Chondrocyte (in vitro differentiated cells): ENCODE measurements at places on chromosomes 1 and 21.
A peak's percentile ranks its signal among the peaks of the same experiment; 100 is the strongest.

GRCh38 chr1:42952303-42953001, 6.2 kb downstream of the SLC2A1 start:
- peaks cover 10% of the 10 kb centered on the region for H3K36me3 ChIP-seq
- peak overlapping the region; percentile 16 for H3K4me3 ChIP-seq
- no peaks in the 10 kb centered on the region for H3K27me3 ChIP-seq
- peak overlapping the region; percentile 73 for H3K27ac ChIP-seq
- no peak for DNase-seq
- H3K4me1 ChIP-seq, result peaks cover 91% of the 10 kb centered on the region

- no peaks in the 10 kb centered on the region for H3K4me1 ChIP-seq
- H3K27me3 ChIP-seq, result peaks cover 7% of the 10 kb centered on the region
- no peak overlapping the region for H3K4me3 ChIP-seq
- H3K36me3 ChIP-seq, result no peaks in the 10 kb centered on the region
- no peak for DNase-seq
These were observed 144.3 kb downstream of the FCRL5 start for GRCh38 chr1:157407917-157408525.

DNA sequence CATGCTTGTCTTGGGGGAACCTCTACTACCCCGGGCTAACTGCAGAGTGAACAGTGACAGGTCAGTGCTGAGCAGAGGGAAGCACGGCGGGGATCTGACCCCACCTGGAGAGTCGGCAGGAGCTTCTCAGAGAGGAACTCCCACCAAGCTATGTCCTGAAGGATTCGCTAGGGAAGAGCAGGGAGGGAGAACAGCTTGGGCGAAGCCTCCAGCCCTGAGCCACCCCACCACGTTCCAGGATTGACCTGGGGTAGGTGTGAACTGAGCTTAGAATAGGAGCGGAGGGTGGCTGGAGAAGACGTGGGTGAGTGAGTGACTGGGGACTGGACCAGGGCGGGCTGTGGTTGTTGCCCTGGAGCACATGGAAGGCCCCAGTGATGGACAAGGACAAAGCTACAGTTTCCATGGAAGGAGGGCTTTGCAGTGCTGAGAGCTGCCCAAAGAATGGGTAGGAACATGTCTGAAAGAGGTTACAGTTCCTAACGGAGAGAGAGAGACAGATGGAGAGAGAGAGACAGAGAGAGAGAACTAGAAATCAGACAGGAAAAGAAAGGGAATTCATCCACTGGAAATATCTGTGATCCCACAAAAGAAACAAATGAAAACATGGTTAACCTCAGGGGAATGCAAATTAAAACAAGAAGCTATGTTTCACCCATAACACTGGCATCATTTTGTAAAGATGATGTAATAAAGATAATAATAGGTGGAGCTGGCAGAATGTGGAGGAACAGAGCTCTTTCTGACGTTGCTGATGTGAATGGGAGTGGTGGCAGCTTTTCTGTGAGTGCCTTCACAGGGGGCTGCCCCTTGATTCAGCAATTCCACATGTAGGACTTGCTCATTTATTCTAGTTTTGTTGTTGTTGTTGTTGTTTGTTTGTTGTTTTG, 17.2 kb downstream of the BSND start:
- peak overlapping the region; percentile 11 for H3K4me3 ChIP-seq
- H3K4me1 ChIP-seq, result peaks cover 24% of the 10 kb centered on the region
- no peaks in the 10 kb centered on the region for H3K36me3 ChIP-seq

DNA sequence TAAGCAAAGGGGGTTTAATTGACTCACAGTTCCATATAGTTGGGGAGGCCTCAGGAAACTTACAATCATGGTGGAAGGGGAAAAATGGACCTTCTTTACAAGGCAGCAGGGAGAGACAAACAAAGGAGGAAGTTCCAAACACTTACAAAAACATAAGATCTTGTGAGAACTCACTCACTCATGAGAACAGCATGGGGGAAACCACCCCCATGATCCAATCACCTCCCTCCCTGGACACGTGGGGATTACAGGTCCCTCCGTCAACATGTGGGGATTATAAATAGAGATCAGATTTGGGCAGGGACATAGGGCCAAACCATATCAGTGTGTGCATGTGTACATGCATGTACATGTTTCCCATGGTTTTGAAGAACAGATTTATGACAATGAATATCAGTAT, 5.5 kb upstream of the SMG7 start:
- DNase-seq, result no peak
- H3K4me3 ChIP-seq, result no peak overlapping the region
- H3K27me3 ChIP-seq, result peaks cover 8% of the 10 kb centered on the region
- no peak overlapping the region for H3K27ac ChIP-seq
- no peaks in the 10 kb centered on the region for H3K36me3 ChIP-seq
- H3K4me1 ChIP-seq, result peaks cover 6% of the 10 kb centered on the region

DNA sequence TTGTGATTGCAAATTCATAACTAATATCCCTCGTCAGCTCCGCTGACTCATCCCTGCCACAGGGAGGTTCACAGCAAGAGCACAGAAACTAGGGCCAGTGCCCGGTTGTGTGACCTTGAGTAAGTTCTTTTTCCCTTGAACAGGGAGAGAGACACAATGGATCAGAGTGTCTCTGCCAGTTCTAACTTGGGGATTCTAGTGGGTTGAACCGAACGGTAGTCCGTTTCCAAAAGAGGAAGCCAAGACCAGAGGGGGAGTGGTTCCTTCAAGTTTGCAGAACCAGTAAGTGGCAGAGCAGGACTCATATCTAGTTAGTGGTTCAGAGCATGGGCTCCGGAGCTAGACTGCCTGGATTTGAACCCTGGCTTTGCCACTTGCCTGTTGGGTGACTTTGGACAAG, 4.9 kb upstream of the SHISA4 start:
- DNase-seq, result no peak
- no peak overlapping the region for H3K4me3 ChIP-seq
- no peaks in the 10 kb centered on the region for H3K27me3 ChIP-seq
- no peaks in the 10 kb centered on the region for H3K36me3 ChIP-seq
- H3K4me1 ChIP-seq, result peaks cover 52% of the 10 kb centered on the region

- no peaks in the 10 kb centered on the region for H3K27me3 ChIP-seq
- H3K27ac ChIP-seq, result no peak overlapping the region
- no peaks in the 10 kb centered on the region for H3K36me3 ChIP-seq
- H3K4me1 ChIP-seq, result peaks cover 37% of the 10 kb centered on the region
- no peak for DNase-seq
These were observed 223.5 kb downstream of the HMCN1 start for GRCh38 chr1:185957441-185958363.

DNA sequence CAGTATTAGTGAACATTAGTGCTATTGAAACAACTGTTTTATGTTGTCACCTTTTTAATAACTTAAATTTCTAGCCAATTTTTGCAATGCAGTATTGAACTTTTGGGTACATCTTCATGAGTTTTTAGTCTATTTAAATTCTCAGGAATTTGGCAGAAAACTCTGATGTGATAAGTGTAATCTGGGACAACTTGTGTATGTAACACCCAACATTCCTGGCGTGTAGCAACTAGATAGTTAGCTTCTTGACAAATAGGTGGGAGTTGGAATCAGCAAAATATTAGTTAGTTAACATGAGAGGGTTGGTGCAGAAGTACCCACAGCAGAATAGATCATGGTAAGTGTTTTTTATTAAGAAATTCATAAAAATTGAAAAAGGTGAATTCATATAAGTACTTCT, 111.6 kb downstream of the ITSN1 start:
- H3K4me3 ChIP-seq, result no peak overlapping the region
- peaks cover 6% of the 10 kb centered on the region for H3K36me3 ChIP-seq
- H3K4me1 ChIP-seq, result peaks cover 19% of the 10 kb centered on the region
- DNase-seq, result no peak

GRCh38 chr1:154912755-154913154, 23.8 kb downstream of the PMVK start:
- H3K27ac ChIP-seq, result no peak overlapping the region
- peak; percentile 18 for DNase-seq
- H3K36me3 ChIP-seq, result peaks cover 17% of the 10 kb centered on the region
- H3K4me1 ChIP-seq, result no peaks in the 10 kb centered on the region
- H3K27me3 ChIP-seq, result no peaks in the 10 kb centered on the region

DNA sequence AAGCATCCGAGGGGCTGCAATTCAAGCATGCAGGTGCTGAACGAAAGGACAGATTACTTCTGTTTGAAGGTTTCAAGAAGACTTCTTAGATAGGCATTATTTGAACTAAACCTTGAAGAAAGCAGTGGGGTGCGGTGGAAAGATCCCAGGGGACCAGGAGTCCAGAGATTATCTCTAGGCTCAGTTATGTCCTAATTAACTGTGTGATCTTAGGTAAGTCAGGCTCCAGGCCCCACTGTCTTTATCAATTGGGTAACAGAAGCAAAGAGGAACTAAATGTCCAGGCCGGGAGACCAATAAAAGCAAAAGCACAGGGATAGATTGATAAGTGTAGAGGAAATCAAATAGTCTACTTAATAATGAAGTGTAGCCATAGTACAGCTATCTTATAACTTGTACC, 72.9 kb upstream of the CDC42BPA start:
- H3K27me3 ChIP-seq, result no peaks in the 10 kb centered on the region
- H3K4me1 ChIP-seq, result peaks cover 17% of the 10 kb centered on the region
- no peak overlapping the region for H3K4me3 ChIP-seq
- no peaks in the 10 kb centered on the region for H3K36me3 ChIP-seq
- no peak overlapping the region for H3K27ac ChIP-seq
- DNase-seq, result no peak

- DNase-seq, result no peak
- H3K27ac ChIP-seq, result no peak overlapping the region
- no peak overlapping the region for H3K4me3 ChIP-seq
- H3K4me1 ChIP-seq, result no peaks in the 10 kb centered on the region
- H3K36me3 ChIP-seq, result no peaks in the 10 kb centered on the region
These were observed 189.6 kb downstream of the PLPP3 start for GRCh38 chr1:56389813-56390212.

DNA sequence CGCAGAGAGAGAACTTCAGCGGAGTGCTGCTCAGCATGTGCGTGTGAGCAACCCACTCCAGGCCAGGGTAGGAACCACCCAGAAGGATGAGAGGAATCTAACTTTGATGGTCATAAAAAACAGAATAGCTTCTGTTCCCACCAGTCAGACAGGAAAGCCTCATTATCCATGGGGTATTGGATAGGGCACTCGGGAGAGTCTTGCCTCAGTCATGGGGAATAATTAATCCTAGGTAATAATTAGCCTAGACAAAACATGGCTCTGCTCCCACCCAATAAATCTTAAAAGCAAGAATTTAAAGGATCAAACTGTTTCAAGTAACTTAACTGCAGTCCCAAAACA, 35.3 kb downstream of the LDLRAD1 start:
- H3K4me1 ChIP-seq, result peaks cover 10% of the 10 kb centered on the region
- H3K4me3 ChIP-seq, result peak overlapping the region; percentile 68
- H3K36me3 ChIP-seq, result no peaks in the 10 kb centered on the region
- H3K27ac ChIP-seq, result peak overlapping the region; percentile 80

- peaks cover 41% of the 10 kb centered on the region for H3K4me1 ChIP-seq
- no peak overlapping the region for H3K4me3 ChIP-seq
- peak overlapping the region; percentile 27 for H3K27ac ChIP-seq
- no peak for DNase-seq
- no peaks in the 10 kb centered on the region for H3K27me3 ChIP-seq
These were observed 23.2 kb upstream of the PLCH2 start for GRCh38 chr1:2452932-2453315.

GRCh38 chr1:246794828-246795671, 70.8 kb downstream of the SCCPDH start:
- H3K4me1 ChIP-seq, result peaks cover 17% of the 10 kb centered on the region
- H3K36me3 ChIP-seq, result no peaks in the 10 kb centered on the region
- no peaks in the 10 kb centered on the region for H3K27me3 ChIP-seq
- no peak overlapping the region for H3K4me3 ChIP-seq
- peak; percentile 78 for DNase-seq

- peaks cover 1% of the 10 kb centered on the region for H3K36me3 ChIP-seq
- no peaks in the 10 kb centered on the region for H3K27me3 ChIP-seq
- peaks cover 44% of the 10 kb centered on the region for H3K4me1 ChIP-seq
- H3K4me3 ChIP-seq, result no peak overlapping the region
- DNase-seq, result no peak
- peak overlapping the region; percentile 71 for H3K27ac ChIP-seq
These were observed 22.3 kb upstream of the ABCA4 start for GRCh38 chr1:94143173-94143808.

DNA sequence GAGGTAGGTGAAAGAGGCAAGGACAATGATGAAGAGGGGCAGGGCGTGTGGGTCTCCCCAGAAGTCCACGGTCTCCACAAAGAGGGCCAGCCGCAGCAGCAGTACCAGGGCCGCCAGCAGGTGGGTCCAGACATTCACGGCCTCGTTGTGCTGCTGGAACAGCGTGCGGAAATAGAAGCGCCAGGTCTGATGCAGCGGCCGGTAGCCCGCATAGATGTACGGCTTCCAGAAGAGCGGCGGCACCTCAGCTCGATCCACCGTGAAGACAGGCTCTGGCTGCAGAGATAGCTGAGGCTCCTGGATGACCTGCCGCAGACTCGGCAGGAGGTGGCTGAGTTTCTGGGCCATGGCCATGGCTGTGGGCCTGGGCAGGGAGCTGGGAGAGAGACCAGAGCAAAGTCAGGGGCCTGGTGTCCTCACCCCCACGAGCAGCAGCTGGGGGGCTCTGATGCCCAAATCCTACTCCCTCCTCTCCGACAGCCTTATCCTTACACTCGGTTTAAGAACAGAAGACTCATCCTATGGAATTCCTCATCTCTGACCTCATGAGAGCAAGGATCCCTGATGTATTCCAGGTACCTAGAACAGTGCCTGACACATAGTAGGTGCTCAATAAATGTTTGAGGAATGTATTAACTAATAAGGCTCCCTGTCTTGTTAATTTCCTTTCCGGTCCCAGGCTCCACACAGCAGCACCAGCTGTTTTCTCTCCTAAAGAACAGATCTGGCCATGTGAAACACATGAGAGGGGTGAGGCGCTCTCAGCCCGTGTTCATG, 4.4 kb upstream of the AUNIP start:
- peaks cover 22% of the 10 kb centered on the region for H3K4me1 ChIP-seq
- no peak overlapping the region for H3K27ac ChIP-seq
- DNase-seq, result no peak
- no peak overlapping the region for H3K4me3 ChIP-seq
- peaks cover 17% of the 10 kb centered on the region for H3K36me3 ChIP-seq

- no peak overlapping the region for H3K4me3 ChIP-seq
- no peak overlapping the region for H3K27ac ChIP-seq
- no peaks in the 10 kb centered on the region for H3K4me1 ChIP-seq
- DNase-seq, result no peak
These were observed 61.5 kb upstream of the F3 start for GRCh38 chr1:94602802-94603625.

GRCh38 chr1:95071539-95071938, 1.2 kb downstream of the ALG14 start:
- H3K36me3 ChIP-seq, result peaks cover 2% of the 10 kb centered on the region
- H3K27me3 ChIP-seq, result no peaks in the 10 kb centered on the region
- H3K27ac ChIP-seq, result no peak overlapping the region
- no peak for DNase-seq
- H3K4me3 ChIP-seq, result peak overlapping the region; percentile 92
- H3K4me1 ChIP-seq, result peaks cover 13% of the 10 kb centered on the region

DNA sequence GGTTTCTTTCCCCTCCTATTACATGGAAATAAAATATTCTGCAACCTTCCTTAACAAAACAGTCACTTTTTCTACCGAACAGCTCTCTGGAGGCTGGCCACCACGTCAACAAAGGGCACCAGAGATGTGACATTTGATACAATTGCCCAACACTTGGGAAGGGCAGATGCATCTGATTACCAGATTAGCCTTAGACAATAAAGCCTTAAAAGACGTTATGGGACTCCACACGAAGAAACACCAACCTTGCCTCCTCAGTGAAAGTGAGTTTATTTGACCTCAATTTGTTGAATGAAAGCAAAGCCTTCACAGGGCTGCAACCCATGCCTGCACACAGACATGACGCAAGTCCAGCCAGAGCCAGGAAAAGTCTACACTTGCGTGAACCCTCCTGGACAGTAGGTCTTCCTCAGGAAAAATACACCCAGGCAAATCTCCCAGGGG, 136.1 kb downstream of the TGFBR3 start:
- no peaks in the 10 kb centered on the region for H3K36me3 ChIP-seq
- peaks cover 22% of the 10 kb centered on the region for H3K4me1 ChIP-seq

GRCh38 chr1:111354584-111354983, 63.9 kb downstream of the CHIA start:
- peaks cover 14% of the 10 kb centered on the region for H3K27me3 ChIP-seq
- no peak for DNase-seq
- no peaks in the 10 kb centered on the region for H3K36me3 ChIP-seq
- H3K27ac ChIP-seq, result no peak overlapping the region
- no peak overlapping the region for H3K4me3 ChIP-seq
